ENCODE measurements at places on chromosomes 6 and 20. TPM values are rescaled to one million over a fixed set of nuclear protein-coding genes. Genes with fewer than 3 reads are reported as not detected.

DNA sequence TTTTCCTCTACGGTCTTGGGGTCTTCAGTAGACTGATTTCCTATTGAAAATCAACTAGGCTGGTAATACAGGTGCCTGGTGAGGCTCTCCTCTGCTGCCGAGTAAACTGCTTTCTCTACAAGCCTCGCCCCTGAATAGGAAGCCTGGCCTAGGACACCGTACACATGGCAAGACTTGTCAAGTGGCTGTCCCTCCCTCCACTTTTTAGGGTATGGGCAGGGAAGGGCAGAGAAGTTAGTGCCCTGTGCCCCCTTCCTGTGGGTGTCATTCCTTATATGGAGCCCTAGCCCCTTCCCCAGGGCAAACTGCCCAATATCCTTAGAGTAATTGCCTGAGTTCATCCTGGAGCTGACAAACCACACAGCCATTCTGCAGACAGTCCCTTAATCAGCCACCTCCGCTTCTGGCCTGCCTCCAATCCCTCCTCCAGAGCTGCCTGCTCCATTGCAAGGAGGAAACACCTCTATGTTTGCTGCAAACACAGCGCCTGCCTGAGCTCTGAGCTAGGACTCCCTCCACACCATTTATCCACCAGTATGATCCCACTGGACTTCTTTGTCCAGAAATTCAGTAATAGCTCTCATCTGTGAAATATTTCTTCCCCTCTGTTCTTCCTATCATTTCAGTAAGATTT, 93.1 kb downstream of the CHD6 start:
- no peak for DNase-seq

GRCh38 chr6:22079783-22080182, 217.1 kb downstream of the PRL start:
- DNase-seq = no peak

GRCh38 chr6:130847001-130847910, 20.1 kb downstream of the SMLR1 start:
- no peak for DNase-seq

- DNase-seq = no peak
Measured at GRCh38 chr20:63134201-63134612, 81.7 kb downstream of the YTHDF1 start.

DNA sequence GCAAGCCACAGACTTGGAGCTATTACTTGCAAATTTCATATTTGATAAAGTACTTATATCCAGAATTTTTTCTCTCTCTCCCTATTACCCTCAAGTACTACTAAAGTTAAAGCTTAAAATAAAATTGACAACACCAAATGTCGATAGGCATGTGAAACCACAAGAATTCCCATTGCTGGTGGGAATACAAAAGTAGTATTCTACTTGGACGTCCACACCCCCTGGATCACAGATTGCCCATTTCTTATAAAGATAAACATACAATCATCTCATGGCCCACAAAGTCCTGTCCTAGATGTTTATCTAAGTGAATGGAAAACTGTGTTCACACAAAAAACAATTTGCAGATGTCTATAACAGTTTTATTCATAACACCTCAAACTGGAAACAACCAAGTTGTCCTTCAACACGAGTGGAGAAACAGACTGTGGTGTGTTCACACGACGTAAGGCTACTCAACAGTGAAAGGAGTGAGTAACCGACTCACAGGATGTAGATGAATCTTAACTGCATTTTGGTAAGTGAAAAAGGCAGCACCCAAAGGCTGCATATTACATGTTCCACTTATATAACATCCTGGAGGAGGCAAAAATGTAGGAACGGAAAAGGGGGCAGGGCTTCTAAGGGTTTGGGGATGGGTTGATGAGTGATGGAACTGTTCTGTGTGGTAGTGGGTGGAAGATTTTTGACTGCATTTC, 297.4 kb downstream of the THBS2 start:
- no peak for DNase-seq

GRCh38 chr6:151240036-151240685, 394 bp downstream of the AKAP12 start:
- no peak for DNase-seq

- DNase-seq = no peak
Measured at GRCh38 chr6:162153120-162153519, 574.4 kb downstream of the PRKN start.

- DNase-seq = no peak
Measured at GRCh38 chr6:136947037-136947436, 24.9 kb downstream of the SLC35D3 start.

CLPSL1 gene
- total RNA-seq = not detected

DNA sequence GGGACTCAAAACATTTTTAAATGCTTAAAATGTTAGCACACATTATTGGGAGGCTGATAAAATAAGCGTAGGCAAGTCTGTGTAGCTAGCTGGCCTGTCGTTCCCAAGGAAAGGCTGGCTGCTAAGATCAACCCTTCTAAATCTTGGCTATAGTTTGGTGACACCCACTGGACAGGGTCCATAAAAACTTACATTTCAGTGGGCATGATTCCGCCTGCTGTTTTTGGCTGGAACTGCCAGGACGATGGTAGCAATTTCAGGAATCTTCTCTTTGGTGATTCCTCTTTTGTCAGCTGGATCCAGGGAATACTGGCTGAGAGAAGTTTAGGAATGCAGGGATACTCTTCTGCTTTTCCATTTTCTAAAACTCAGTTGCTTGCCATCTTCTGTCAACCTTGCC, 162.2 kb downstream of the NKAIN2 start:
- no peak for DNase-seq

DNA sequence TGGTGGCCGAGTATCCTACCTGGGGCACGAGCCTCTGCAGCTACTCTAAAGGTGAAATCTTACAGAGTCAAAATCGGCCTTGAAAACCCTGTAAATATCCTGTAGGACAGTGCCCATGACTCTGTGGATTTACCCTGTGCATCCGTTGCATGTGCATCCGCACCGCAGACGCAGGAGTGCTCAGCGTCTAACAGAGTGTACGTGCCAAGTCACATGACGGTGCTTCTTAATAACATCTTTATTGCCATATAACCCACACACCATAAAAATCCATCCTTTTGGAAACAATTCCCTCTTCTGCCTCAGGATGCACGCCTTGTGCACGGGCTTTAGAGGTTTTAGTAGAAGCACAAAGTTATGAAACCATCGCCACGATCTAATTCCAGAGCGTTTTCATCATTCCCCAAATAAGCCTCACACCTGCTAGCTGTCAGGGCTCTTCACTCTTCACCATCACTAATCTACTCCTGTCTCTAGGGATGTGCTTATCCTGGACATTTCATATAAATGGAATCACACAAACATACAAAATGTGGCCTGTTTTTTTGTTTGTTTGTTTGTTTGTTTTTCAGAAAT, 384.5 kb upstream of the SULF2 start:
- DNase-seq = no peak

GRCh38 chr20:18971574-18971973, 158.0 kb downstream of the SCP2D1 start:
- no peak for DNase-seq

- no peak for DNase-seq
Measured at GRCh38 chr6:104597541-104598050, 262.1 kb downstream of the HACE1 start.

RSPH9 gene
- total RNA-seq = not detected

LY6G6D gene
- total RNA-seq = not detected

- no peak for DNase-seq
Measured at GRCh38 chr6:163383912-163384311, 30.6 kb upstream of the QKI start.

KCNK16 gene
- not detected for total RNA-seq

- DNase-seq = peak; percentile 78
Measured at GRCh38 chr6:169976301-169977081, 225.1 kb downstream of the ERMARD start.

GRCh38 chr6:55494411-55494810, 84.6 kb downstream of the HMGCLL1 start:
- no peak for DNase-seq

SMOC2 gene
- 46.3 TPM for total RNA-seq

GRCh38 chr6:12851123-12851695, 134.6 kb downstream of the PHACTR1 start:
- no peak for DNase-seq

LRRC1 gene
- 6.2 TPM for total RNA-seq

DNA sequence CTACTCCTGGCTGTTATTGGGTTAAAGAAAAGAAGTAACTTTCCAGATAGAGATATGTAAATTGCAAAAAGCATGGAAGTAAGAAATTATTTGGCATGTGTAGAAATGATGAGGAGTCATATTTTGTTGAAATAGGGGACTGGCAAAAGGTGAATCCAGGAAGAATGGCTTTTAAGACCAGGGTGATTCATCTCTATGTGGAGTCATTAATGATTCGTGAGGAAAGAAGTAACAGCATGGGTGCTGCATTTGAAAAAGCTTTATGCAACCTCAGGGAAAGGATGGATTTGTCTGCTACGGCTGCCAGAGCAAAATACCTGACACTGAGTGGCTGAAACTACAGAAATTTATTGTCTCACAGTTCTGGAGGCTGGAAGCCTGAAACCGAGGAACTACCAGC, 14.8 kb upstream of the SYNE1 start:
- no peak for DNase-seq

GRCh38 chr6:89180971-89181370, 35.1 kb downstream of the PM20D2 start:
- DNase-seq = no peak

DNA sequence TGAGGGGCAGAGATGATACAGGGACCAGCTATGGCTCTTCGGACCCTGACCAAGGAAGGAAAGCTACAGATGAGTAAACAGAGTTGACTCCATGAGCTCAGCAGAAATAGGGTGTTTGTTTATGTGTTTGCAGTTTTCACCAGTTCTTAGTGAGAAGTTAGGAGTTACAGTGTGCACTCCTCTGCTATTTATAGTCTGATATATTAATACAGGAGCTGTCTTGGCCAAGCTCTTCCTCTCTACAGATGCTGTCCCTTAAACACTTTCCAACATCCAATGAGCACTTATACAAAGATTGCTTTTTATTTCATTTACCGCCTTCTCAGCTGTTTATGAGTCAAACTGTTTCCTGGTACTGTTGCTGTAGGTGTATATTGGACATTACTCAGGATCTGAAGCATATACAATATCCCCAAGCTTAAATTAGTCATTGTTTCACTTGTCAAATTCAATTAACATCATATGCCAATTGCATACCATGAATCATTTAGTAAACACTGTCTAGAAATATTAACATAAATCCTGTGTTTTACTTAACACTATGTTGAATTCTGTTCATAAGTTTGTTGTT, 618.0 kb downstream of the PRKN start:
- DNase-seq = no peak

PACRG gene
- not detected for total RNA-seq

DNA sequence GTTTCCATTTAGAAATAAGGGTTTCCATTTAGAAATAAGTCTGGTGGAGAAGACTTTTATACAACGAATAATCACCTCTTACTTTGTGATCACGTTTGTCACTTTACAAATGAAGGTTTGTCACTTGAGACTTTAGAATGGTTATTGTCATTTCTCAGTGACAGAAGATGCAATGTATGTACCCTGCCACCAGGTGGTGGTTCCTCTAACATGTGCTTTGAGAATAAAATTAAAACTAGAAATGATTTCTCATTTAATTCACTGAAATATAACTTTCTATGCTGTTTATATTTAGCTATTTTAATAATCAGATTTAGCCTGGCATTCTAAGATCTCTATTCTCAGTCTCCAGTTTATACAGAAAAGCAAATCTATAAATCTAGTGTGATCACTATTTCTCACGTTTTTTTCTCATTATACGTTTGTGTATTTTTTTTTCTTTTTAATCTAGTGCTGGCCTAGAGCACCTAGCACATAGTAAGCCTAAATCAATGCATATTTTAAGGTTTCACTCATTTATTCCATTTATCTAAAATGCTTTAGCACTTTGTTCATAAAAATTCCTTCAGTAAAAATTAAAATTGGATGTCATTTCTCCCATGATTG, 57.4 kb upstream of the TFAP2D start:
- DNase-seq = no peak

- DNase-seq = no peak
Measured at GRCh38 chr6:20200761-20201630, 11.3 kb downstream of the MBOAT1 start.

DNA sequence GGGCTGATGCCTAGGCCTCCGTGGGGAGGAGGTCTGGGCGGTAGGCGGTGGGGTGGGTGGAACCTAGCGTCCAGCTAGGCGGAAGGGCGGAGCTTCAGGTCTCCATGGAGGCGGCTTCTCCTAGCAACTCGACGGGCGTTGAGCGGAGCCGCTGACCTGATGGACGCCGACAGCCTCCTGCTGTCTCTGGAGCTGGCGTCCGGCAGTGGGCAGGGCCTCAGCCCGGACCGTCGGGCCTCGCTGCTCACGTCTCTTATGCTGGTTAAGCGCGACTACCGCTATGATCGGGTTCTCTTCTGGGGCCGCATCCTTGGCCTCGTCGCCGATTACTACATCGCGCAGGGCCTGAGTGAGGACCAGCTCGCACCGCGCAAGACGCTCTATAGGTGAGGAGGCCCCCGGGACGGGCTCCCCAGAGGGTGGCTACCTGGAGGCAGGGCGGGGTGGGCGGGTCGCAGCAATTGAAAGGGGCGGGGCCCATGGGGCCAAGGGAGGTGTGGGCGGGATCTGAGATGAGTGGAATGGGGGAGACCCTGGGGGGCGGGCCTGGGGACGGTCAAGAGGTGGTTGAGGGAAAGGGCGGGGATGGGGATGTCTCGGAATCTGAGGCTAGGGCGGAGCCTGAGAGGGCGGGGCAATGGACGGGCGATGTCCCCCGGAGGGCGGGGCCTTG, at the start of gene RSPH9:
RSPH9 (plus strand) TSS at position 97 of the 673 bp plus-strand sequence; CDS start at position 160, 63 bp downstream.
- DNase-seq = no peak

Measured in mesenteric fat pad (tissue), 1 donor.